Neural progenitor cell (in vitro differentiated cells): ENCODE measurements at places on chromosomes 5 and 9.

- no peak for DNase-seq
Measured at GRCh38 chr5:15790446-15791018, 290.6 kb downstream of the FBXL7 start.

- peak; percentile 47 for DNase-seq
Measured at GRCh38 chr9:36827593-36827992, 206.5 kb downstream of the PAX5 start.

DNA sequence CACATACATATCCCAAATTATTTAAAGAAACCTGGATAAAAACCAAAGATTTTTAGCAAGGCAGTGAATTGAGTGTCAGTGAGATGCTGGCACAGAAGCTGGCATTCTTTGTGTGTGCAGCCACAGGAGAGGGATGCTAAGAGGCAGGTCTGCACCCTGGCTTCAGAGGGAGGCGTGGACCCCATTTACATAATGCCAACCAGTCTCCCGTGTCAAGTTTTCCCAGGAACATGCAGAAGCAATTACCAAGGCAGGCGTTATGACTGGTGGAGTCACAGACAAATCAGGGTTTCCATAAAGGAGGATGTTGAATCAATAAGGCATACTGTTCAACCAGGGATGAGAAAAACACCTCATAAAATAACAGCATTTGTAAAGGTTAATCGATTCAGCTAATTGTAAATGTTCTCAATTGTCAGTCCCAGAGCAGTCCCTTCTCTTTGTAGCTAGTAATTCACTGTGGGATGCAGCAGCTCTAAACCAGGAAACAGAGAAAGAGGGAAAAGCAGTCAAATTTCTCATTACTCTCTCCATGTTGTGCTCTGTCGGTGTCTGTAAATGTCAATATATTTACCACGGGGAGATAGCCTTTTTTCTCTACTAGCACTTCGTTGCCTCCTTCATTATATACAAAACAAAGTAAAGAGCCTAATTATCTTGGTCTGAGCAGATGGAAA, 452.4 kb upstream of the GRAMD2B start:
- DNase-seq: no peak

DNA sequence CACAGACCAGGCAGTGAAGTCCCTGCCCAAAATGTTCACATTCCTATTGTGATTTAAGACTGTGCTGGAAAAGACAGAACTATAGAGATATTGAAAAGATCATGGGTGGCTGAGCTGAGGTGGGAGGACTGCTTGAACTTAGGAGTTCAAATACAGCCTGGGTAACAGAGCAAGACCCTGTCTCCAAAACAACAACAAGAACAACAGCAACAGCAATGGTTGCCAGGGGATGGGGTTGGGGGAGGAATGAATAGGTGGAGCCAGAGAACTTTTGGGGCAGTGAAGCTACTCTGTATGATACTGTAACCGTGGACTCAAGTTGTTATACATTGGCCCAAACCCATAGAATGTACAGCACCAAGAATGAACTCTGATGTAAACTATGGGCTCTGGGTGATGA, 88.2 kb downstream of the DCP2 start:
- no peak for DNase-seq

DNA sequence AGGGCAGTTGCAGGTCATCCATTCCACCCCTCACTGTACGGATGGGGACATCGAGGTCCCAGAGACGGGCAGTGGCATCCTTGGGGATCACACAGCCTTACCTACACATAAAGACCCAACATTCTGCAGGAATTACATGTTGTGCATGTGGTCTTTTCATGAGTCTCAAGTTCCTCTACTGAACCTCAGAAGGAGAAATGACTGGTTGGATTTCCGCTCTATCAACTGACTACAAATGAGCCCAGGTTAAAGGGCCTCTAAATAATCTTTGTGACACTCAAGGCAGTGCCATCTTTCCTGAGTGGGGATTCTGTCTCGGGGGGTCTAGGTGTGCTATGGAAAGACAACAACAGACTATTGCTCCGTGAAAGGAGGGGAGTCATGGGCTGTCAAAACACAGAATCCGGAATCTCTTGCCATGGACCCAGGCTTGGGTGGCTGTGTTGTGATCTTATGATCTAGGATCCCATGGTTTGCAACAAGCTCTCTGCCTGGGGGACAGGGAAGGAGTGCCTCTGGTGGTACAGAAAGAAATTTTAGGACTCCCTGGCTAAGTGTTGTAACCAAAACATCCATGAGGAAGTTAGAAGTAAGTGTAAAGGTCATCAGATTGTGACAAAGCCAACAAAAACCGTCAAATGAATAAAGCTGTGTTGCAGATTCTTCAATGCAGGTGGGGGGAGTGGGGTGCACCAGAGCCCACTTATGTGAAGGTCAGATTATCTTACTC, 1.9 kb upstream of the SLC31A2 start:
- DNase-seq: no peak

GRCh38 chr9:77166193-77166592, 11.1 kb upstream of the VPS13A start:
- no peak for DNase-seq

DNA sequence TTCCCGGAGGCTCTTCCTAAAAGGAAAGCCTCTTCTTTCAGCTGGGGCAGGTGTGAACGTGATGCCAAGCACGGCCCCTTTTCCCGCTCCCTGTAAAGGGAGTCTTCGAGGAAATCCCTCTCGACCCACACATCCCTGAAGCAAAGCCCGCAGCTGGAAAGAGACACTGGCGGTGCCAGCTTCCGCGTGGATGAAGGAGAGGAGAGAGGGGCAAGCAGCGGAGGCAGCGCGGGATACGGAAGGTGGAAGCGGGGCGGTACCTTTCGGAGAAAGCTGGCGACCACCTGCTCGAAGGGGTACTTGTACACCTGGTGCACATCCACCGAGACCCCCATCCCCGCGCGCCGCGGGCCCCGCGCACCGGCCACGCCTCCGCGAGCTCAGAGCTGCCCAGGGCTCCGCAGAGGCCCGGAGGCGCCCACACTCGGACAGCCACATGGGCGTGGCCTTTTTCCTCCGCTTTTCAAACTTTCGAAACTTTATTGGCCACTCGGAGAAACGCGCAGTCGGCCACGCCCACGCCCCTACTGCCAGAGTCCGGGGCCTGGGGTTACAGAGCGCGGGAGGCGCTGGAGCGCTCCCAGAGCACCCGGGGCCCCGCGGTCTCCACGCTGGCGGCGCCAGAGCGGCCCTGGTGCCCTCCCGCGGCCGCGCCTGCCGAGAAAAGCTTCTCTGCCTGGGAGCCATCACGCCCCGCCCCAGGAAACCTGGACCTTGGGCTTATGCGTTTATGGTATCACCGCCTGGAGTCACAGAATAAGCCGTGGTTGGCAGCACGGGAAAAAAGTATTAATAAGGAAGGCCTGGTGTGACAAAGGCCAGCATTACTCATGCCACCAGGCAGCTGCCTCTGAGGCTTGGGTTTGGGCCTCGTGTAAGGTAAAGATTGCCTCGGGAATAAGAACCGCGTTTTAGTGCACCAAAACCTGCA, at the start of gene PRELID2:
PRELID2 (minus strand) TSS at position 426 of the 931 bp plus-strand sequence; CDS start at position 335, 91 bp downstream.
- peak; percentile 94 for DNase-seq

- DNase-seq: no peak
Measured at GRCh38 chr5:122114501-122114900, 14.8 kb upstream of the ZNF474 start.

GRCh38 chr9:113302792-113303418, at the start of gene RNF183:
RNF183 (minus strand) TSS chr9:113303376; CDS start chr9:113298184, 5,192 bp downstream.
- peak; percentile 61 for DNase-seq

GRCh38 chr5:118984602-118985001, 3.7 kb downstream of the DTWD2 start:
- DNase-seq: no peak

- peak; percentile 21 for DNase-seq
Measured at GRCh38 chr9:116154976-116155697, 1.5 kb downstream of the PAPPA start.

- DNase-seq: no peak
Measured at GRCh38 chr5:39757131-39757530, 332.4 kb upstream of the DAB2 start.

DNA sequence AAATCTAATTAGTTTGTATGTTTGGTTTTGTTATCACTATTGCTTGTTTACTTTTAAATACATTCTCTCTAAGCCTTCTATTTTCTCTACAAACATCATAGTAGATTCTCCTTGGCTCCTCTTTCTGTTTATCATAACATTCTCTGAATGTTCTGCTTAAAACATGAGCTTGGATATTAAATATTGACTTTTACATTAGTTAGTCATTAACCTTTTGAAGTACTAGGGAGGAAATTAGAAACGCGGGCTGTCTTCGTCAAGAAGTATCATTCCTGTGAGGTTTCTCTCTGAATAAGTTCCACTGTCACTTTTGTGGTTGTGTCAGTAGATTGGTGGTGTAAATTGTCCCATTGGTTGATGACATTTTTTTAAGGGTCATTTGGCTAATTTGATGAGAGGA, 821.5 kb downstream of the EFNA5 start:
- DNase-seq: no peak

- DNase-seq: peak; percentile 68
Measured at GRCh38 chr5:16550316-16550952, 66.4 kb downstream of the RETREG1 start.
